ENCODE measurements at places on chromosomes 1 and 21.

- no peak for DNase-seq
Observed at GRCh38 chr1:67942274-67942673, 108.2 kb downstream of the DIRAS3 start.

DNA sequence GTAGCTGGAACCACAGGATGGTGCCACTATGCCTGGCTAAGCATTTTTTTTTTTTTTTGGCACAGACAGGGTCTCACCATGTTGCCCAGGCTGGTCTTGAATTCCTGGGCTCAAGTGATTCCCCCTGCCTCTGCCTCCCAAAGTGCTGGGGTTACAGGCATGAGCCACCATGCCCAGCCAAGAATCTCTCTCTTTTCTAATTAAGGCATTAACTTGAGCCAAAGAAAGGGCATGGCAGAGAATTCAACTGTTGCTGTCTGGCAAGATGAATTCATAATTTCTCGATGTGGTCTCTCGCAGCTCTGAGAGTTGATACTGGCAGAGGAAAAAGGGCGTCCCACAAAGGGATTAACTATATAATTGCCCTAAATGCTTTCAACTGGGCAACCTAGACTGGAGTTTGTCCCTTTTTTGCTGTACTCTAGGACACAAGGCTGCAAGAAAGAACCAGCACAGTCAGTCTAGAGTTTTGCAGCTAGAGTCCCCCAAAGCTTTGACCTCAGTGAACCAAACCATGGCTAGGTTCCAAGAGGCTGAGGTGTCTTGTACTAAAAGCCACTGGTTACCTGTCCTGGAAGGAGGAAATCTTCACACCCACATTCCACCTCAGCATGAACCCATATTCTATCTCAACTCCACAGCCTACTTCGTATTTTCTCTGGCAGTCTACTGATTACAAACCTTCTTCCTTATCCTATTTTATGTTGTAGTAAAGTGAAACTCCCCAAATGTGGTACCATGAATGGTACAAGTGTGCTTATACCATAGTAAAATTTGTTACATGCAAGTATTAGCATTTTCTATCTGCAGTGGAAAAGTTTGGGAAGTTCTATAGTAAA, 51.2 kb downstream of the OPTC start:
- no peak for DNase-seq

DNA sequence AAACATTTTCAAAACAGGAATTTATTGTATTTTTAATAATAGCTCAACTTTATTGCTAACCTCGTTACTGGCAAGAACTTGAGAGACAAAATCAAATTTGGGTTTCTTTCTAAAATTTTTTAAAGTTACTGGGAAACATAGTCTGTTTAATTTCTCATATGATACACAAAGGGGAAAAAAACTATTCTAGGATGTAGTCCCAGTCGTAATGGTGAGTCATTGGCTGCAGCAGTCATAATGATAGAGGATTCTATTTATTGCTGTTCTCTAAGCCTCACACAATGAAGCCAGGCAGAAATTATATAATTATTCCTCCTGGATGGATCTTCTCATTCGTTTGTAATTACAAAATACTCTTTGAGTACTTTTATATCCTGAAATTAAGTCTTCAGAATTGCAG, 326.5 kb upstream of the SGIP1 start:
- DNase-seq = no peak

GRCh38 chr1:224067207-224067606, 46.7 kb upstream of the FBXO28 start:
- no peak for DNase-seq

GRCh38 chr1:21530368-21531016, 21.3 kb downstream of the ALPL start:
- no peak for DNase-seq

DNA sequence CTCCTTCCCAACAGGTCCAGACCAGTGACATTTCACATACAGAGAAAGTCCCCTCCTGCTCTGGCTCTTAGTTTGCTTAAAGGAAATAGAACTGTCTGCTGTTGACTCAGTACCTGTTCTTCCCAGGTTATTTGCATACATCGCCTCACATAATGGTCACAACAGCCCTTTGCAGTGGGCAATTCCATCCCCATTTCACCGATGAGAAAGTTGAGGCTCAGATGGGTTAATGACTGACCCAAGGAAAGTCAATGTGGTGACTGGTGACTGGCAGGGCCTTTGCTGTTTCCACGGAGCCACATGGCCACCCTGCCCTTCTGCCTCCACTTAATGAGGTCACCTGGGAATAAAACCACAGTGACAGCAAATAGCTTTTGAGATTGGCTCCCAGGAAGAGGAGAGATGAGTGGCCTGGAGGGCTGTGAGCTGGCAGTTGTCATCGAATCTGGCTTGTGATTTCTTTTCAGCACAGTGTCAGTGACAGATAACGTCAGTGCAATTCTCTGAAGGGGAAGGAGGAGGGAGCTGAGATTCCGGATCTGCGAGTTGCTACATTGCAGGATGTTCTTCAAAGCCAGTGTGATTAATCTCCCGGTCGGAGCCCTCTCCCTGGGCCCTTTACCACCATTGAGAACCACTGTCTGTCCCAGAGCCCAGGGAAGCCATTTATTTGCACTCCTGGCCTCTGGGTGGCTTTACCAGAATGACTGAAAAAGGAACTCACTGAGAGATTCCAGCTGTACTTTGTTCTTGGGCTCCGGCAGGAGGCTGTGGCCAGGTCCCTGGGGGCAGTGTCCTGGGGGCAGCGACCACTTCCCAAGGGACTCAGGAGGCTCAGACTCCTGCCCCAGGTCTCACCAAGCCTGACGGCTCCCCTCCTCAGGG, 117.2 kb downstream of the CNIH3 start:
- no peak for DNase-seq

- no peak for DNase-seq
Observed at GRCh38 chr1:87805666-87806378, 477.1 kb downstream of the LMO4 start.

DNA sequence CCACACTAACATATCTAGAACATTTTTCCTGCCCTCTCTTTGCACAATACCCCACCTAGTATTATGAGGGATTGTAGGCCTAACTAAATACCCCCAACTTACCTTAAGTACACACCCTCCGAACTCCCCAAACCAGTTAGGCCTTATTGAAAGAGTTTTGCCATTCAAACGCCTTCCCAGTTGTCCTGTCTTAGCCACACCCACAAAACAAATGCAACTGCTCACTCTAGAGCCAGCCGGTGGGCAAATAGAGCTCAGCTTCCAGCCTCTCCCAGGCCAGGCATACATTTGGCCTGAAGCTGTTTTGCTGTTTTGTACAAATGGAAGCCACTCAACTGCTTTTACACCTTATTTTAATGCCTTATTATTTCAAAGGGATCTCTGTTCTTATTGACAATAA, 224.2 kb upstream of the RUNX1 start:
- no peak for DNase-seq

DNA sequence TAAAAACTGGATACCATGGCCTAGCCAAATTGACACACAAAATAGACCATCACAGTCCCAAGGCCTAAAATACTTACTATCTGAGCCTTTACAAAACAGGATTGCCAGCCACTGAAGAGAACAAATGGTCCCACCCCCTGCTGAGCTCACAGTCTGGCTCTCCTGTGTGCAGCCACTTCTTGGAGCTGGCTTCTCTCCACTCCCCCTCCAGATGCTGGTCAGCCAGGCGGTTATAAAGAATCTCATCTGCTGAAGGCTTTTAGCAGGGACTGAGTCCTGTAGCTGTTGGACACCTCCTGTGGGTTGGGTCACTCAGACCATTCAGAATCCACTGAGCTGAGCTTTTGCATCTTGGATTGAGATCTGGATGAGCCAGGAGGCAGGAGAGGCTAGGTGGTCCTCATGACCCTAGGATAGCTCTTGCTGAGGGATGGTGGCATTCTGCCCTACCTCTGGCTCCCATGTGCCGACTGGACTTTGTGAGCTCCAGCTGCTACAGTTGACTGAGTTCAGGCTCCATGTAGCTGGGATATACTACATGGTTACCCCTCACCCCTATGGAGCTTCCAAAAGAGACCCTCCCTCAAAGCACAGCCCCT, 16.1 kb downstream of the OXCT2 start:
- no peak for DNase-seq

DNA sequence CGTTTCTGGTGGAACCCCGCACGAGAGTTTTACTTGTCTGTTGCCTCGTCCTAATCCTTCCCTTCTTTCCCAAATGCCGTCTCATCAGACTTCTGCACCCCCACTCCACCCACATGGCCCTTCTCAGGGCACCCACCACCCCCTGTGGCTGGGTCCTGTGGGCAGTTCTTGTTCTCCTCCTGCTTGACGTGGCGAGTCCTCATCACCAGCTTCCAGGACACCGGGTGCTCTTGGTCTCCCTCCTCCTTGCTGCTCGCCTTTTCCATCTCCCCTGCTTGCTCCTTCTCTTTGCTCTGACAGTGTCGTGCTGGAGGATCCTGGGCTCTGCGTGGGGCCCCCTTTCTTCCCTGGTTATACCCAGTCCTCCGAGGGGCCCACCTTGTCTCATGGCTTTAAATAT, 51.8 kb downstream of the B3GALT5 start:
- DNase-seq = no peak
